ENCODE measurements at places on chromosomes 4 and X.

- DNase-seq = no peak
Observed at GRCh38 chr4:913280-913618, 18.9 kb downstream of the GAK start.

GRCh38 chr4:155615081-155615887, 51.4 kb upstream of the GUCY1A1 start:
- DNase-seq = no peak

DNA sequence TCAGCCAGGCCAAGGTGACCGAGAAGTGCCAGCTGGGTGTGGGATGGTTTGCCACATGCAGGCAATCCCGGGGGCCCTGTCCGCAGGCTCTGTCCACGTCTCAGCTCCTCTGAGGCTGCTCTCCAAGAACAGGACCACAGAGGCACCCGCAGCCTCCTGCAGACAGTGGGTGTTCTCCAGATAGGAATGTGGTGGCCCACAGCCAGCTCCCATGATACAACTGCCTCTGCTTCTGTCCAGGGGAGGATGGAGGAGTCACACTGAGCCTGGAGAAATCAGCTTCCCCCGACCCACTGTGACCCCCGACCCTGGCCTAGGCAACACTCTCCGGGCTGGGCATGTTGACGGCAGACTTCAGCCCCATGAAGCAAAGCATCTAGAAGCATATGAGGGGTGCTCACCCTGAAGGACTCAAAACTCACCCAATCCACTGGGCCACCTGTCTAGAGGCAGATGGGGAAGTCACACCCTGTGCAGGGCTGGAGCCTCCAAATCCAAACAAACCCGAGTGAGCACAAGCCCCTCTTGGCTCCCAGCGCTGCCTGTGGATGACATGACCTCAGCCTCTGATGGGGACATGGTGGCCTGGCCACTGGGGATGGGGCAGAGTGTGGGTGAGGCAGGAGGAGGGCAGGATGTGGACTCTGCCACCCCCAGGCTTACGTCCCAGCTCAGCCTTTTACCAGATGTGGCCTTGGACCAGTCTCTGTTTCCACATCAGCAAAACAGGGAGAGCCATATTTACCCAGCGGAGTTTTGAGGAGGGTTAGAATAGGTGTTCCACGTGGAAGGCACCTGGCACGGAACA, 102.3 kb downstream of the PSAPL1 start:
- no peak for DNase-seq

- DNase-seq = no peak
Observed at GRCh38 chrX:111483135-111483534, 28.3 kb upstream of the SERTM2 start.

DNA sequence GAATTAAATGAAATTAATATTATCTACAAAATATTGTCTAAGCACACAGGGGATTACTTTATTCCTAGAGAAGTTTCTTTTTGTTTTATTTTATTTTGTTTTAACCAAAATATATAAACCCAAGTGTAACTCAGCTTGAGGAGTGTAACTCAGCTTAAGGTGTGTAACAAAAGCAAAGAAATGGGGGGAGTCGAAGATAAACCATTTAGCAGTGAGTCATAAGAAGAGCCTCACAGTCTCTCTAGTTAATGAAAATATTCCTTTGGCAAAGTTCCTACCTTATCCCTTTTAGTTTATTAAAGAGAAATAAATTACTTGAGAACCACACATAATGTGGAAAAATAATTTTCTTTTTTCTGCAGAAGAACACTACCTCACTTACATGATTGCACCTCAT, 261.8 kb downstream of the KCTD8 start:
- DNase-seq = no peak

DNA sequence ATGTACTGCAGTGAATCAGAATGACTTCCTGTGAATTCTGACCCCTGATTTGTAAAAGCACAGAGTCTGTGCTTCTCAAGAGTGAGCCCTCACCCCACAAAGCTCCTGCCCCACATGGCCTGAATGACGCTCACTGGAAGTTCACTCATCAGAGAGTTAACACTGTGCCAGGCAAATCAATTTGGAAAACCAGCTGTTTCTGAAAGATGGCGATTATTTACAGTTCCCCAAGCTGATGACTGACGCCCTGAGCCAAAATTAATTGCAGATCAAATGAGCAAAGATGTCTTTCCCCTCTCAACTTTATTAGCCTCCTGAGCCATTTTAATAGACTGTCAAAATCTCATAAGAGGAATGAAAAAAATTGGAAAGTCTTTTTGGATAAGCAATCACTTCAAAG, 118.0 kb downstream of the SLC2A9 start:
- DNase-seq = no peak

DNA sequence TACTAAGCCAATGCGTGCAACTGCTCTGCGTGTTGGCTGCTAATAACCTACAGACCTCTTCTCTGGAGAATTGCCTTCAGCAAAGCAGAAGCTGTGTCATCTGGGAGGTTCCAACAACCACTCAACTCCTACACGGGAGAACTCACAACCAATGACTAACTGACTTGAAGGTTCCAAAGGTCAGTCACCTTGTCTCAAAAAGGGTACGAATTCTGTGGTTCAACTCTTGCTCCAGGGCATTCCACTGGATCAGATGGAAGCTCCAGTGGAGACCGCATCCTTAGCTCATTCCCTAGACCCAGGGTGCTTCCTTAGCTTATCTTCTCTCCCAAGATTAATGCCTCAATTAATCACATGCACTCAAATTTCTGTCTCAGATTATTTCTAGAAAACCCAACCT, 222.7 kb downstream of the CHIC2 start:
- DNase-seq = no peak

DNA sequence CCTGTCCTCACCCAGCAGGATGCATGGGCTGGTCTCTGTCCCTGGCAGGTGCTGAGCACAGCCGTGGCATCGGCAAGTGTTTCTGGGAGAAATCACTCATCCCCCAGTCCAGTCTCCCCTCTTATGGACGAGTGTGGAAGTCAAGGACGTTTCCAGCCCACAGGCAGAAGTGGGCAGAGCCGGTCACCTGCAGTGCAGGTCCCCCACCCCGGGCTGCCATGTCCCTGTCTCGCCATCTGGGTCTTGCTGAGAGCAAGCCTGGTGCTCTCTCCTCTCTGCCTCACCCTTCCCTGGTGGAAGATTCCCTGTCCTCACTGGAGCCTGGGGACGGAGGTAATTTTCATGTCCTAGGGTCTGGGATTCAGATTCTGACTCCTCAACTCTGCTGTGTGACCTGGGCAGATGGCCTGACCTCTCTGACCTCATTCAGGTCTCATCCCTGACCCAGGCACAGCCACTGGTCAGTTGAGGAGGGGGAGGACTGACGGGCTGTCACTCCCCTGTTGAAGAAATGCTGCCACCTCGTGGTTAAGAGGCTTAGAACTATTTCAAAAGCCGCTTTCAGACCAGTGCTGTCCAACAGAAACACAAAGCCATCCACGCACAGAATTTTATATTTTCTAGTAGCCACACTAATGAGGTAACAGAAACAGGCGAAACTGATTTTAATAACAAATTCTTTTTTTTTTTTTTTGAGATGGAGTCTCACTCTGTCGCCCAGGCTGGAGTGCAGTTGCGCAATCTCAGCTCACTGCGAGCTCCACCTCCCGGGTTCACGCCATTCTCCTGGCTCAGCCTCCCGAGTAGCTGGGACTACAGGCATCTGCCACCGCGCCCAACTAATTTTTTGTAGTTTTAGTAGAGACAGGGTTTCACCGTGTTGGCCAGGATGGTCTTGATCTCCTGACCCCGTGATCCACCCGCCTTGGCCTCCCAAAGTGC, 1.8 kb downstream of the CPZ start:
- no peak for DNase-seq

GRCh38 chr4:77652237-77652897, 46.7 kb downstream of the CXCL13 start:
- no peak for DNase-seq

- DNase-seq = no peak
Observed at GRCh38 chrX:10944136-10944885, 166.8 kb upstream of the HCCS start.

DNA sequence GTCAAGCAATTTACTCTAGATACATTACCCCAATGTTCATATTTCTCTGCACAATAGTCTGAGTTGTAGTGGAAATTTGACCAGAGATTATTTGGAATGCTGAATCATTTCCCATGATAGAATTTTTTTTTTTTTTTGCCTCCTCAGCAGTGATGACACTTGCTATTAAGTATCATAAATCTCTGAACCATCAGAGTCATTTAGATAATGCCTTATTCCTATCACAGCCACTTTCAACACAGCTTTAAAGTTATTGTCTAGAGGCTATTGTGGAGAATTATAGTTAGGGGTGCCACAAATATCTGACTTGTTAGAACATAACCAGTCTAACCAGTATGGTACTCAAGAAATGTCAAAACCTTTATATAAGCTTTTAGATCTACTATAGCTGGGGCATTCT, 79.8 kb downstream of the LCORL start:
- no peak for DNase-seq

- no peak for DNase-seq
Observed at GRCh38 chr4:70994069-70994366, 569 bp downstream of the DCK start.

DNA sequence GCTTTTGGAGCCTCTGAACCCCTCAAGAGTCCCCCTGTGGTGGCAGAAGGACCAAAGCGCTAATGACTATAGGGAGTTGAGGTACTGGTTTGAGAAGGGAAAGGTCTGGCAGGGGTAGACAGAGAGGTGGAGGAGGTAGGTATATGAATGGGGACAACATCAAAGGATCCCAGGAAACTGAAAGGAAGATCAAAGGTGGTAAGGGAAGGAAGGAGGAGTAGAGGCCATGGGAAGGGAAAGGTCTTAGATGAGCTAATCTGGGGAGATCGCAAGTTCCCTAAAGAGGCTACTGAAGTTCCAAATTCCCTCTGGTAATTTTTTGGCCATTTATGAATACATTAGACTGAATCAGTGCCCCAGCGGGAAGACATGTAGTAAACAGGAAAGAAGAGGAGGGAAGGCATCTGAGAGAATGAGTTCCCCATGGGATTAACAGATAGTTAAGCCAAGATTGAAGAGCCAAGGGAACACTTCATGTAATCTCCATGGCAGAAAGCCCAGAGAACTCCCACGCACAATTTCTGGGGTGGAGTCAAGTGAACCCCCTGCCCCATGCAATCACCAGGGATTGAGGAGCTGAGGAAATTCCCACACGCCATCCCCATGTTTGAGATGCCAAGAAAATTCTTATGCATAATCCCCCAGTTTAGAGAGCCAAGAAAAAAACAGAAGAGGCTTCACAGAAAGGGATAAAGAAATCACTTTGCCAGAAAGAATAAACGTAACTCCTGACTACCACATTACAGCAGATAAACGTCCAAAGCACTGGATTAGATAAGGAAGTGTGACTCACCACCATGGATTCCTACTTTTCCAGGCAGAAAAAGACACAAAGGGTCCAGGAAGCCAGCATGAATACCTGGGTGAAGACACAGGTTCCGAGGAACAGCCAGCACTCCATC, 25.8 kb downstream of the ZNF630 start:
- no peak for DNase-seq

All from stimulated activated CD8-positive, alpha-beta memory T cell treated with anti-CD3 and anti-CD28 coated beads, Interleukin-4, amount 100 ng/mL, for 1 hour (primary cell).